ENCODE measurements at places on chromosomes 12 and 14.

GRCh38 chr12:6961695-6962284 lies 8.7 kb downstream of the PHB2 start:
- DNase-seq: peak; percentile 91

DNA sequence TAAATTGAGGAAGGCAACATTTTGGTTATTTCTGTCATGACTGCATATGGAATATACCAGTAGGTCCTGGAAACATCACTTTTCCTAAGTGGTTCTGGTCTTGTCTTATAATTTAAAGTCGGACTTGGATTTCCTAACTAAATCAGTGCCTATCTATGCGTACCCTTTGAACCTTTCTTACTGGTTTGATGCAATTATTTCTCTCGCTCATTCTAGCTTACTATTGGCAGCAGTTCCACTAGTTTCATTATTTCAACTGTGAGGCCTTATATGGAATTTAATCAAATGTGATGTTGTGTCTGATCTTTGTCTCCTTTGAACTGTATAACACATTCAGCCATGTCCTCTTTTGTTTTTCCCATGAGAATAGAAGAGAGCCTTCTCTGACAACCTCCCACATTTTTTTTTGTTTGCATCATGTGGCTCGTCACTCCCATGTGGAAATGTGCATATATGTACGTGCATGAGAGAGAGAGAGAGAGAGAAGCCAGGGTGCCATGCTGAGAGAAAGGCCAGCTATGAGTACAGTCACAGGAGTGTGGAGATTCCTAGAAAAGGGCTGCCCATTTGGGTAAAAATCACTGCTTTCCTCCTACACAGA lies 48.0 kb downstream of the AKAP6 start:
- DNase-seq: no peak

DNA sequence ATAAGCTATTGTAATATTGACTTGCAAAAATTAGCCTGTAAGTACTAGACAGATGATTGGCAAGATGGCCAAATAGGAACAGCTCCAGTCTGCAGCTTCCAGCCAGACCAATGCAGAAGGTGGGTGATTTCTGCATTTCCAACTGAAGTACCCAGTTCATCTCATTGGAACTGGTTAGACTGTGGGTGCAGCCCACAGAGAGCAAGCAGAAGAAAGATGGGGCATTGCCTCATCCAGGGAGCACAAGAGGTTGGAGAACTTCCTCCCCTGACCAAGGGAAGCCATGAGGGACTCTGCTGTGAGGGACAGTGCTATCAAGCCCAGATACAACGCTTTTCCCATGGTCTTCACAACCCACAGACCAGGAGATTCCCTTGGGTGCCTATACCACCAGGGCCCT lies 16.0 kb upstream of the SPATA7 start:
- no peak for DNase-seq

DNA sequence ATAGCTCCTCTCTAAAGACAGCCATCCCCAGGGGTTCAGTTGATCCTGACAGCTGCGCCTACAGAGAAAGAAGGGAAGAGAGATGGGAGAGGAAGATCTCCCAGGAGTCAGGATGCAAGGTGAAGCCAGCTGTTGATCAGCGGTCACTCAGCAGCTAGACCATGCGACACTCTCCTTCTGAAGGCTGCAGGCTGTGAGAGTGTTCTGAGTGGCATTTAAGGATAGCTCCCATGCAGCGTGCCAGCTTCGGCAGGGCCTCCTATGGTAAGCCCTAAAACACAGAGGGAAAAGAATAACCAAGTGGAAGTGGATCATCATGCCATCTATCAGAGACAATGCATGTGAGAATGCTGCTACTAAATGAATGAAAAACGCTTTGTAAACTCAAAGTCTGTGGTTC lies 197.9 kb upstream of the NUDT4 start:
- DNase-seq: no peak

DNA sequence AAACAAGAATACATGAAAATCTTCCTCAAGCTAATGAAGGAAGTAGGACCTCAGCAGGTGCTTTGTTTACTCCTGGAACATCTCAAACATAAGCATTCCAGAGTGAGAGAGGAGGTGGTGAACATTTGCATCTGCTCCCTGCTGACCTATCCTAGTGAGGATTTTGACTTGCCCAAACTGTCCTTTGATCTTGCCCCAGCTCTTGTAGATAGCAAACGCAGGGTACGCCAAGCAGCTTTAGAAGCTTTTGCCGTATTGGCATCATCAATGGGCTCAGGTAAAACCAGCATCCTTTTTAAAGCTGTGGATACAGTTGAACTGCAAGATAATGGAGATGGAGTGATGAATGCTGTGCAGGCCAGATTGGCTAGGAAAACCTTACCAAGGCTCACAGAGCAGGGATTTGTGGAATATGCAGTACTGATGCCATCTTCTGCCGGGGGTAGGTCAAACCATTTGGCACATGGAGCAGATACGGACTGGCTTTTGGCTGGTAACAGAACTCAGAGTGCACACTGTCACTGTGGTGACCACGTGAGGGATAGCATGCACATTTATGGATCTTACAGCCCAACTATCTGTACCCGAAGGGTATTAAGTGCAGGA lies 1.9 kb downstream of the TOGARAM1 start:
- DNase-seq: peak; percentile 37

GRCh38 chr12:93174048-93174447 lies 203.7 kb upstream of the NUDT4 start:
- no peak for DNase-seq

DNA sequence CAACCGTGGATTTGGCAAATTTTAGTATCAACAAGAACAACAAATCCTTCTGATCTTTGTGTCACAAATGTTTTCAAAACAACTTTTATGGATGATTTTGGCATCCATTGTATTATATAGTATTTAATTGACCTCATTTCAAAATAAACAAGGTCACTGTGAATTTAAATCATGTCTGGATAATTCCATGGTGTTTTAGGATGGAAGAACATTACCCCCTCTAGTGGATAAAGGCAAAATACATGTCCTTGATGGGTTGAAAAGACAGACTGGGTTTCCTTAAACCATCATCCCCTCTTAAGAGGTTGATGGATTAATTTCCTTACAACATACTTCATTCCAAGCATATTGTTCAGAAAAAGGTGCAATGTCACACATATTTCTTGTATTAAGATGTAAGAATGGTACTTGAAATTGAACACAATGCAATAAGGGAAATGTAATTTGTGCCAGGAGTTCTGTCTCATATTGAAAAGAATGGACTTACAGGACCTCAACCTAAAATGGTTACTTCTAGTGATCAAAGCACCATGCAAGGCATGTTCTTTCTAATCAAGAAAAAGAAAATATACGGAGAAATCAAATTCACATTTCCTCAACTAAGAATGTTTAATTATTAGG lies 352.0 kb downstream of the BCAT1 start:
- peak; percentile 8 for DNase-seq

DNA sequence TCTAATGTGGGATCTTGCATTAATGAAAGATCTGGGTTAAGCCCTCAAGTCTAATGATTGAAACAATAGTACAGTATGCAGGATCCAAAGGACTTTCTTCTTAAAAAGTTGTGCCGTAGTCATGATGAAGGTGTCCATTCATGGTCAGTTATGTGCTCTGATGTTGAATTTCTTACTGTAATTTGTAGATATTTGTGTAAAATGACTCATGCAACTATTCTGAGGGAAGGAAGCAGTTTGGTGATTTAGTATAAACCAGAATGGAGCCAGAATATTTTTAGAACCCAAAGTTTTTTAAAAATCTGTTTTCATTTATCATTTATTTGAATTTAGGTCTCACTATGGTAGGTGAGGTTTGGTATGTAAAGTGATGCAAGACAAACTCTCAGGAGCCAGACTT lies 151.2 kb downstream of the AKAP6 start:
- no peak for DNase-seq

- no peak for DNase-seq
Measured at GRCh38 chr14:53209370-53209769, 56.2 kb upstream of the DDHD1 start.

- DNase-seq: no peak
Measured at GRCh38 chr14:34824826-34825225, 50.3 kb downstream of the BAZ1A start.

DNA sequence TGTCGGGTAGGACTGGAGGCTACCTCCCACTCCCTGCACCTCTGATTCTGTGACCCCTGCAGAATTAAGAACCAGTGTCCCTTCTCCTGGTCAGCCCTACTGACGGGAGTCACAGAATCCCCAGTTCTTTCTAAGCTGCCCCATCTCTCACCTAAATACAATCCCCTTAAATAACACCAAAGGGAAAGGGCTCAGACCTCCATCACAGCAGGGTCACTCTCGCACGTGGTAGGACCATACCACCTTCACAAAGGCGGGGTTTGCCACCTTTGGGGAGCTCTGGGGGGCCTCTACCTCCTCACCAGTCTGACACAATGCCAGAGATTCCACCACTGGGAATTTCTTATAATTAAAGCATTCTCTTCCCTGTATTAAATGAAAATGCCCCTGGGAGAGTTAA lies 35.6 kb downstream of the DAD1 start:
- no peak for DNase-seq

DNA sequence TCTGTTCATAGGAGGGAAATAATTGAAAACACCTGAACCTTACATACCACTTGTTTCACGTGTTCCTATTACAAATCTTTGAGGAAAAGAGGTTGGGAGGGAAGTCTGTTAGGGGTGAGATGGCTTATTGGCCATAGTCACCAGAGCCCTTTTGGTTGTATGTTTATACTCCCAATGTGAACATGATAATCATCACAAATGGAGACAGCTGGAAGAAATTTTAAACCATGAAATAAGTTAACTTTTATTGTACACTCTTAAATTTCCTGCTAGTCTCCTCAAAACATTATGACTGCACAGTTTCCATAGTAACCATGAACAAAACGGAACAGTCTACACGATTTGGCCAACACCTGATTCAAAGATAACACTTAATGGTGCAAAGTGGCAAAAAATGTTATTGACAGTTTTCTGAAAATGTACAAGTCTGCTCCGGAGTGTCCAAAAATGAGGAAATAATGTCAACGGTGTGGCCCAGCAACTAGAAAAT lies 56.9 kb downstream of the LMNTD1 start:
- no peak for DNase-seq

DNA sequence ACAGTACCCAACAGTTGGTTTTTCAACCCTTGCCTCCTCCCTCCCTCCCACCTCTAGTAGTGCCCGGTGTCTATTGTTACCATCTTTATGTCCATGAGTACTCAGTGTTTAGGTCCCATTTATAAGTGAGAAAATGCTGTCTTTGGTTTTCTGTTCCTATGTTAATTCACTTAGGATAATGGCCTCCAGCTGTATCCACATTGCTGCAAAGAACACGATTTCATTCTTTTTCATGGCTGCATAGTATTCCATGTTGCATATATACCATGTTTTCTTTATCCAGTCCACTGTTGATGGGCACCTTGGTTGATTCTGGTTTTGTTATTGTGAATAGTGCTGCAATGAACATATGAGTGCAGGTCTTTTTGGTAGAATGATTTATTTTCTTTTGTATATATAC lies 631.3 kb downstream of the MED13L start:
- no peak for DNase-seq

GRCh38 chr12:60805364-60805763 lies 1209.5 kb downstream of the SLC16A7 start:
- no peak for DNase-seq

DNA sequence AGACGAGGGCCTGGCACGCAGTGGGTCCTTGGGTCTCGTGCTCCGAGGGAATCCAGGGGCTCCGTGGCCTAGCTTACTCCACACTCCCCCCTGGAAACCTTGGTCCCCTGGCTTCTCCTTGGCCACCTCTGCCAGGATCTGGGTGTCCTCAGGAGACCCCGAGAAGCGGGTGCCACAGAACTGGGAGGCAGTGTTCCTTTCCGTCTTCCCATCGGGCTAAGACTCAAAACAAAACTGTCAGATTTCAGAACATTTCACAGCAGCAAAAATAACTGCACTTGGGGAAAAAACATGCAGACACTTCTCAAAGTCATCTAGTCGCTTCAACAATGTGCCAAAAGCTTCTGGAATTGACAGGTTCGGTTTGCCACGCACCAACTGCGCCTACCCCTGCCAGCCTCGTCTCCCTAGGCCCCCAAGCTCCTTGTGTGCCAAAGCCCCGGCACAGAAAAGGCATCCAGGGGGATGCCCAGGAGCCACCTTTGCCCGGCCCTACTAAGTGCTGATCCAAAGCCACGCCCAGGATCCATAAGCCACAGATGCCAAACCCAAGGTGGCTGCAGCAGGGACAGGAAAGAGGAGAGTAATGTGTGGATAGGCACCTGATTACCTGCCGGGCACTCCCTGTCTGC lies 58.4 kb upstream of the DIO3 start:
- DNase-seq: no peak

DNA sequence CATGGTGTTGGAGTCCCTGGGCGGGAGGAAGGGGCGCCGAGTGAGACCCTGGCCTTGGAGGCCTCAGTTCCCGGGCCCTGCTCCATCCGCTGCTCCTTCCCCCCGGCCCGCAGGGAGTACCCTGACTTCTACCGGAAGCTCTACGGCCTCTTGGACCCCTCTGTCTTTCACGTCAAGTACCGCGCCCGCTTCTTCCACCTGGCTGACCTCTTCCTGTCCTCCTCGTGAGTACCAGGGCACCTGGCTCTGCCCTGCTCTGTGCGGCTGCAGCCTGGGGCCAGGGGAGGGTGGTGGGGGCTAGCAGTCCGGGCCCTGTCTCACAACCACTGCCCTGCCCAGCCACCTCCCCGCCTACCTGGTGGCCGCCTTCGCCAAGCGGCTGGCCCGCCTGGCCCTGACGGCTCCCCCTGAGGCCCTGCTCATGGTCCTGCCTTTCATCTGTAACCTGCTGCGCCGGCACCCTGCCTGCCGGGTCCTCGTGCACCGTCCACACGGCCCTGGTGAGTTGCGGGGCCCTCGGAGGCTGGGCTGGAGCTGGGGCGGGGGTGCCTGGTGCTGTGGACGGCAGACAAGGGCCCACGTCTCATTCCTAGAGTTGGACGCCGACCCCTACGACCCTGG lies 7.0 kb downstream of the NOC4L start:
- DNase-seq: no peak

DNA sequence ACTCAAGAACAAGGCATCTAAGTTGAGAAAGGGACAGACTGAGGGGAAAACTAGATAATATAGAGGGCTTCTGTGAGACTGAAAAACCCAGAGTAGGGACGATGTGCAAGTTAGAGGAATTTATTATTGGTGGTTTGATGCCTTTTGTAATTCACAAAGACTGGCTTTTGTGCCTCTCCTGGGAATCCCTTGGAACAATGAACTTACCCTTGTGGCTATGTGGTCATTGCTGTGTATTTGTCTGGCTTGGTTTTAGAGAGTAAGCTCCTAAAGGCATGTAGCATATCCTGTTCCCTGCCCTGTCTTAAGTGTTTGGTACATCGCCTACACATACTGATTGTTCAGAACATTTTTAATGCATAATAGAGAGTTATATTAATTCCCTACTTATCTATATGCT lies 26.6 kb downstream of the DCN start:
- DNase-seq: no peak

All from erythroblast (primary cell).